Stimulated activated CD8-positive, alpha-beta memory T cell treated with anti-CD3 and anti-CD28 coated beads, Interleukin-7, amount 100 ng/mL, for 1 hour (primary cell): ENCODE measurements at places on chromosomes 2 and 18.
A peak's percentile ranks its signal among the peaks of the same experiment; 100 is the strongest.

DNA sequence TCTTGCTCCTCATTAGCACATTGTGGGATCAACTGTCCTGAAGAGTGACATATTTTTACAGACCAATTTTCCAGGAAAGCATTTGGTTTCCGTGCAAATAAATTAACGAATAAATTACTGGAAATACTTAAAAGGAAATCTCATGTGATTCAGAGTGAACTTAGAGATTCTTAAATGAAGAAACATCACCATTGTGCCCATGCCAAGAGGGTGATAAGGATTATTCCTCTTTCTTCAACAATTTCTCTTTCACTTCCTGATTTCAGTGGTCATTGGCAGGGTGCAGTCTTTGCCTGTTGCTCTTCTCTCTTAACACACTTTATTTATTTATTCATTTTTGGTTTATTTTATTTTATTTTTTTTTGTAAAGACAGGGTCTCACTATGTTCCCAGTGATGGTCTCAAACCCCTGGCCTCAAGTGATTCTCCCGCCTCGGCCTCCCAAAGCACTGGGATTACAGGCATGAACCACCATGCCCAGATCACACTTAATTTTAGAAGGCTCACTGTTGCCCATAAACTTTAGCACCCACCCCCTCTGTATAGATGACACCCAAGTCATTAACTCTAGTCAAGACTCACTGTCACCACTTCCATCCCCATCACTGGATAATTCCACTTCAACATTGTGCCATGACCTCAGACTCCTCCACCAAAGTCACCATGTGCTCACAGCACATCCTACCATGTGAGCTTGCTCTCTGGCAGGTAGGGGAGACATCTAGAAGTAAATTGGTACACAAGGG lies 92.6 kb upstream of the CERS6 start:
- DNase-seq: no peak

DNA sequence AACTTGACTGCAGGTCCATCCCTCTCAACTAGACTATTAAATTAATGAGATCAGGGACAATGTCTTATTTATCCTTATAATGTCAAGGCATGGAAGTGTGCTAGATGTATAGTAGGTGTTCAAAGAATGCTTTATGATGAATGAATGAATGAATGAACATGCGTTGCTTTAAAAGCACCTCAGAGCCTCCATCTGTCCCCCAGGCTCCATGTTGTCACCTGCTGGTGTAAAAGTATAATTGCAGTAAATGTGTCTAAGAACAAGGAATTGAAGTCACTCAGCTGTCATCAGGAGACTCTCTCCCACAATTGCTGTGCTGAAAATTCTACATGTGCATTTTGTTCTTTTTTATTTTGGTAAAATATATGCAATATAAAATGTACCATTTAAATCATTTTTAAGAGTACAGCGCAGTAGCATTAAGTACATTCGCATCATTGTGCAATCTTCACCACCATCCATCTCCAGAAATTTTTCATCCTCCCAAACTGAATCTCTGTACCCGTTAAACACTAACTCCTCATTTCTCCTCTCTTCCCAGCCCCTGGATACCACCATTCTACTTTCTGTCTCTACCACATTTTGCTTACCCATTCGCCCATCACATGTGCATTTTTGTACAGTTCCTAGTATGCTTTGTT lies 52.6 kb downstream of the GNAL start:
- DNase-seq: no peak

DNA sequence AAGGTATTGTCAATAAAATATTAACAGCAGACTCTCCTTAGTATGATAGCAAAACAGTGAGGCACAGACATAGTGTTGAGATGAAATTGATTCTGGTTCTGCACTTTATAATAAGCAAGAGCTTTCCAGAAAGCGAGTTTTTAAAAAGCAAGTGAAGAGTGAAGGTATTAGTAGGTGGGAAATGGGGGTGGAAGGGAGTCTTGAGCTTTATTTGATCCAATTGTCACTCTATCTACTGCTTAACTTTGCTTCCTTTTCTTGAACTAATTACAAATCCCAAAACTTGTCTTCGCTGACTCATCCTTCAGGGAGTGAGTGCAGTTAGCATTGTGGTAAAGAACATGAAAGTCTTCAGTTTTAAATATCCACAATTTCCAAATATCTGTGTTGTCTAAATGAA lies 120.6 kb upstream of the BOD1L2 start:
- DNase-seq: no peak

- no peak for DNase-seq
These were observed at the start of gene GDF7 for GRCh38 chr2:20666304-20667150. Gene GDF7 (plus strand): TSS chr2:20667144. CDS start chr2:20667240, 96 bp downstream.

DNA sequence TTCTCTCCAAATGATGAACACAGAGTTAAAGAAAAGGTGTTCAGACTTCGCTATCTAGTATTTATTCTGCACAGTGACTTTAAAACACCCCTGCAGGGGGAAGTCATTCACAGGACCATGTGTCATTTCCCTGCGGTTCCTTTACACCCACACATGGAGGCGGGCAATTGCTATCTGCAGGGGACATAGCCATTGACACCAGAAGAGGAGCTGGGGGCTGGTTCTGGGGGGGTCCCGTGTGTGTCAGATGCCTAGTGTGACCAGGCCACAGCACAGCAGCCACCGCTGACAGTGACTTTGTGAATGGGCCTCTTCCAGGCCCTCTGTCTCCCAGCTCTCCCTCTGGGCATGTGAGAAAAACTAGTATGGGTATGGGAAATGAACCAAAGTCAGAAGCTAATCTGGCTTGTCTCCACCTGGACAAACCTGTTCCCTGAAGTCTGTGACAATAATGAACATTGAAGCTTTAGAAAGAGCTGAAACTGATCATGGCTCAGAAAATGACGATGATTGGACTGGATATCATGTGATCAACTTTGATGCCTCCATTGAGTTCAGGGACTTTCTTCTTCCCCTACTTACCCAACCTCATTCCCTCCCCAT lies 7.5 kb upstream of the GBX2 start:
- DNase-seq: no peak

DNA sequence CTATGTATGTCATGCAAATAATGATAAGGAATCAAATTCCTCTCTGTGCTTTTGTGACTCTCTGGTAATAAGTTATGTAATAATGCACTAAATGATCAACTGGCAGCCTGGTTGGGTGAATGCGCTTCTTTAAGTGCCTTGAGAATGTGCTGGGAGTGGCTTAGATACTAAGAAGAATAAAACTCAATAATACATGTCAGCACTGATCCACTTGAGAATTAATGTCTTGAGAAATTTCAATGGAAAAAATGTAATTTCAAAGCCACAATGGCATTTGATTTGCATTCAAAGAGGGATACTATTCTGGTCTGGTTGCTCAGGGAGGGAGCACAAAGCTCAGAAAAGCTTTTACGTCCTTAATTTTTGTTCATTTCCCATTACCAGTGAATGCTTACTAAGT lies 137.7 kb upstream of the MMADHC start:
- no peak for DNase-seq

GRCh38 chr18:63113899-63114565 lies 205.5 kb downstream of the BCL2 start:
- DNase-seq: no peak

DNA sequence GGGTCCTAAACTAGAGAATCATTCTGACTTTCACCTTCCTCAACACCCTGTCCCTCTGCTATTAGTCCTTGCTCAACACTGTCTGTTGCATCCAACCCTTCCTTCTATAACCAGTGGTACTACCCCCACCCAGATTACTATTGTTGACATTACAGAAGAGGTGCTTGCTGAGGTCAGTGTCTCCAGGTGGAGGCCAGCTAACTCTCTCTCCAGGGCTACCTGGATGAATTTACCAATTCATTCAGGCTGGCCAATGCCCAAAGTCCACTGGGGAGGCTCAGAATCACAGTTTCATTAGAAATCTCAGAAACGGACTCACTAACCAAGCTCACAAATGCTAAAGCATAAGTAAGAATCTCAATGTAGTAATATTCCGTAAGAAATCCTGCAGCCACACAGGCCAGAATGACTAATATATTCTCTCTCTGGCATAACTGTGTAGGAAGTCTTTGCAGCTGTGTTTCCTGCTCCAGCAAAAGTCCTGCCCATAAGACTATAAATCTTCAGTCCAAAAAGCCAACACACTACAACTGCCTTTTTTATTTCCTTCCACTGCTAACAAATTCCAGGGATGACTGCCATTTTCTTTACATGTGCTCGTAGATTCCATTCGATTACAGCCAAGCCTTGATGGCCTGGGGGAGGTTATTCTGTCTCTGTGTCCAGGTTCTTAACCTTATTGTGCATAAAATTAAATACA lies 10.0 kb upstream of the TTR start:
- DNase-seq: no peak

- DNase-seq: no peak
These were observed 88.2 kb downstream of the GREB1L start for GRCh38 chr18:21330122-21330701.

GRCh38 chr2:10369269-10370255 lies 66.9 kb downstream of the HPCAL1 start:
- no peak for DNase-seq

DNA sequence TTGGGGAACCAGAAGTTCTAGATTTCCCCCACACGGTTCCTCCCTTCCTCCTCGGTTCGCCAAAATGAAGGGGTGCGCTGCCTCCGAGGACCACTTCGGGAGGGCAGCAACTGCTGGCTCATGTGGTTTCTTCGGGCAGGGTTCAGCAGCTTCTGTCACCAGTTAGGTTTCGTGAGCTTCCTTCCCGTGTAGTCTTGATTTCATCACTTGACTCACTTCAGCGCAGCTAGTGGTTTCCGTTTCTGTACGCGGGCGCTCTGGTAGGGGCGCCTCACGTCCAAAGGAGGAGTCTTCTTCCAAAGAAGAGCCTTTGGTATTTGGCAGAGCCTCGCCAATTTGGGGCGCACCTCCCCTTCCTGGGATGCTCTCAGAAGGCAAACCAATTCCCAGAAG lies 485 bp upstream of the GALNT3 start:
- DNase-seq: peak; percentile 24

DNA sequence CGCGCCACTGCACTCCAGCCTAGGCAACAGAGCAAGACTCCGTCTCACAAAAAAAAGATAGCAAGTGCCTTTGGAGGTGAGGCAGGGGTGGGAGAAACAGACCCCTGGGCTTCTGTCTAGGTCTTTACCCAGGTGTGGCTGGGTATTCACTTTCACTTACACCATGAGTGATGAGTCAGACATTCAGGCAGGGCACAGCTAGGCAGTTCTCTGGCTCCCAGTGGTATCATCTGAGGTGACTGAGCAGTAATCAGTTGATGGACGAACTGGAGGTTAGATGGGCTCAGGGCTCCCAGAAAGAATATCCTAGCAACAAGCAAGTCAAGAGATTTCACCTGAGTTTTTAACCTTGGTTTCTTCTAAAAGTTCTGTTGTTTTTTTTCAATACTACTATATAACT lies 107.0 kb upstream of the RAB6C start:
- DNase-seq: no peak

DNA sequence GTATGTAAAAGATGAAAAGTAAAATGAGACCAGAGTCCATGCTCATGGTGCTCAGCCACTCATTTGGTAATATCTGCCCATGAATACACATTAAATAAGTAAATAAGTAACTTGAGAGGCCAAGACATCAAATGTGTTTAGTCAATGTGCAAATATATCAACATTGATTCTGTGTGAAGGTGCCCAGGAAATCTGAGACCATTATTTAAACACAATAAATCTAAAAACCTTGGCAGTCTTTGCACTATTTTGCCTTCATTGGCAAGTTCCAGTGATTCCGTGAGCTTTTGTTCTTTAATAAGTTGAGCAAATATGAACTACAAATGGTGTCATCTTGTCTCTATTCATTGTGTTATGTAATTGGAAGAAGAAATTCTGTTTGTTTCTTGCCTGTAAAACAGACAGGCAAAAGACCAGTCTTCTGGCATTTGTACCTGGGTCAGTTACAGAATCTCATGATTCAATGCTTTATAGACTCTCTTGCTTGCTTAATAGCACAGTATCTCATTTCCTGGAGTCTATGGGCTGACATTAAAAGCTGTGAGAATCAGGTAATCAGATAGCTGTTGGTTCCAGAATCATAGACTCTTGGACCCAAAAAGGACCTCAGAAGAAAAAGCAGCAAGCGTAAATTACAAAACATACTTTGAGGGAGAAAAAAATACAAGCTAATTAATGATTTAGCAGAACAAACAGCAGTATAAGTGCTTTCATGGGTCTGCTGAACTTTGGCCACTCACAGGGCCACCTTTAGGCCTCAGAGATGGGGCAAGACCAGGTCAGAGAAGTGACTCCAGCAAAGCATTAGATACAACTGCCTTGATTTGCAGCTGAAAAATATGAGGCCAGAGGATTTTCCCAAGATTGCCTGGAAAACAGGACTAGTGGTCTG lies 20.0 kb upstream of the SERPINB3 start:
- DNase-seq: no peak

- no peak for DNase-seq
These were observed 35.5 kb downstream of the DDX18 start for GRCh38 chr2:117850015-117850414.

GRCh38 chr18:49626842-49627467 lies 65.1 kb downstream of the LIPG start:
- DNase-seq: no peak

- no peak for DNase-seq
These were observed 81.9 kb downstream of the MEP1B start for GRCh38 chr18:32271672-32272208.

DNA sequence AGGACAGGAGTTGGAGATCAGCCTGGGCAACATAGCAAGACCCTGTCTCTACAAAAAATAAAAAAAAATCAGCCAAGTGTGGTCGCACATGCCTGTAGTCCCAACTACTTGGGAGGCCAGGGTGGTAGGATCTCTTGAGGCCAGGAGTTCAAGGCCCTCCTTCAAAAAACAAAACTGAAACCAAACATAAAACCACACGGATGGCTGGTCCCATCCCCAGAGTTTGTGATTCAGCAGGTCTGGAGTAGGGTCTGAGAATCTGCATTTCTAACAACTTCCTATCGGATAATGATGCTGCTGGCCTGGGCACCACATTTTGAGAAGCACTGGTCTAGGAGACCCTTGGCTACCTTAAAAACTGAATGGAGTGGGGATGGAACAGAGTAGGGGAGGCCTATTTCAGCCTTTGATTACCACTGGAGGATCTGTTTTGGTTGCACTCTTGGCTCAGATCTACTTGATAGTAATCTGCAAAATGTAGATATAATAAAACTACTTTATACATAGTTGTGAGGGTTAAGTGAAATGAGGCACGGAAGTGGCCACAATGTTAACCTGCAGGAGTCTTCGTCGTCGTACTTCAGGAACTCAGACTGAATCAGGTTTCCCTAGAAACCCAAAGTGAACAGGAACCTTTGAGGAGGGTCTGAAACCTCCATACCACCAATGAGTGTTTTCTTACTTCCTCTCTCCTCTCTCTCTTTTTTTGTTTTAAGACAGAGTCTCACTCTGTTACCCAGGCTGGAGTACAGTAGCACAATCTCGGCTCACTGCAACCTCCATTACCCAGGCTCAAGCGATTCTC lies 25.5 kb upstream of the NFE2L2 start:
- DNase-seq: no peak

GRCh38 chr18:73340135-73340977 lies 472.6 kb upstream of the NETO1 start:
- DNase-seq: no peak
